Activated CD8-positive, alpha-beta memory T cell treated with anti-CD3 and anti-CD28 coated beads, Interleukin-2, amount 50 U/mL, for 4 hours (primary cell): ENCODE measurements at places on chromosomes 3 and 15.

DNA sequence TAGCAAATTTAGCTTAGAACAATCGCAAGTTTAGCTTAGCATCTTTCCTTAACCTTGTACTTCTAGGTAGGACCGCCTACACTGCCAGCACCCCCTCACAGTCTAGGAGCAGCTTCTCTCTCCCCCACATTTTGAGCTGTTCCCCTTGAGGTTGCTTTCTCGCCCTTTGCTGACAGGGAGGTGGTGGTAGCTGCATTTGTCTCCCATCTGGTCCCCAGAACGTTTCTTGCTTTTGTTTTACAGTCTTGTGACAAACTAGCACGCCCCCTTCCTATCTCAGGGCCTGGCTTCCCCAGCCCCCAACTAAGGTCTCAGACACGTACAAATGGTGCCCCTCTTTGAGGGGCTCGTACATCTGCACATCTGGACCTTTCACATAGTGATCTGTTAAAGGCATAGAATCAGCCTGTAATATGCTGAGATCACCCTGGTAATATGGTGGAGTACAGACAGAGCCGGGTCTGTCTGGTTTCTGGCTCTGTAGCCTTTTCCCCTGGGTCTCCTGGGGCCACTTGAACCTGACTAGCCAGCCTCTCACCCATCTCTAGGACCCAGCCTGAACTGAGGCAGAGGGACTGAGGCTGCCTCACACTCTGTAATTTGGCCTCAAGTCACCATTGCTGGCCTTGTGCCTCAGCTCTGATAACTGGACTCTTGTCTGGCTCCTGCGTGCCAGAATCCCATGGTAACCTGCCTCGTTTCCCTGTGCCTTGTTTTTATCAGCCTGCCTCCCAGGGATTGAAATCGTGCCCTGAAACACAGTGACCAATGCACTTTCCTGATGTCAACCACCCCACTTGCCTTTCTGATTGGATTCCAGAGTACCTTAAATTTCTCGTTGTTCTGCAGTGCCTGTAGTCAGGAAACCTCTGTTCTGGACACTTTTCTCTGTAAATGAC, 27.7 kb downstream of the CRTC3 start:
- DNase-seq = peak; percentile 28

DNA sequence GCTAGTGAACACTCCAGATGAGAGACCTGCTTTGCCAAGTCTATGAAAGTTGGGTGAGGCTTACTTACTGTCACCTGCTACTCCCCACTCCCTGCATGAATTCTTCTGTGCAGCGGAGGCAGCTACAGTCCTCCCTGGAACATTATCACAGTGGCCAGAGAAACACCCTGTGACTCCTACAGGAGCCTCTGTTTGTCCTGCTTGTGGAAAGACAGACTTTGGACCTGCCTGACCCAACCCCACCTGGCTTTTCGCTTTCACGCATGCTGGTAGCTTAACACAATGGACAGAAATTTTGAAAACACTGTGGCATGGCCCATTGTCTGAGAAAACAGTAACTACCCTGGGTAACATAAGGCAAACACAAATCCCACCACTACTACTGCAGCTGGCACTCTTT, 1565.5 kb upstream of the CADM2 start:
- no peak for DNase-seq

DNA sequence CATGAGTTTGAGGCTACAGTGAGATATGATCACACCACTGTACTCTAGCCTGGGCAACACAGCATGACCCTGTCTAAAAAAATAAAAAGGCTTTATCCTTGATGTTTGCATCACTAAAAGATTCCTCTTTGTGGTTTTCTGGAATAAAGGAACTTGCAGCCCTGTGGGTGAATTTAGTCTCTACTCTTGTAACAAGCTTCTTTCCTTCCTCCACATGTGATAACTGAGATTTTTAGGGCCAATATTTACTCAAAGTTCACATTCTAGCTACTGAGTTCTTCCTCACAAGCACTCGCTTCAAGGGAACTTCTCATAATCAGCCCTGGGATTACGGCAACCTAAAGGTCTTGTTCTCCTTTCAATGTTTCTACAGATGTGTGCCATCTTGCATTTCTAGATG, 24.6 kb downstream of the COMMD2 start:
- no peak for DNase-seq

- no peak for DNase-seq
Observed at GRCh38 chr3:15064299-15064834, 748 bp downstream of the MRPS25 start.

- DNase-seq = no peak
Observed at GRCh38 chr3:98755601-98756000, 7.5 kb upstream of the ST3GAL6 start.

DNA sequence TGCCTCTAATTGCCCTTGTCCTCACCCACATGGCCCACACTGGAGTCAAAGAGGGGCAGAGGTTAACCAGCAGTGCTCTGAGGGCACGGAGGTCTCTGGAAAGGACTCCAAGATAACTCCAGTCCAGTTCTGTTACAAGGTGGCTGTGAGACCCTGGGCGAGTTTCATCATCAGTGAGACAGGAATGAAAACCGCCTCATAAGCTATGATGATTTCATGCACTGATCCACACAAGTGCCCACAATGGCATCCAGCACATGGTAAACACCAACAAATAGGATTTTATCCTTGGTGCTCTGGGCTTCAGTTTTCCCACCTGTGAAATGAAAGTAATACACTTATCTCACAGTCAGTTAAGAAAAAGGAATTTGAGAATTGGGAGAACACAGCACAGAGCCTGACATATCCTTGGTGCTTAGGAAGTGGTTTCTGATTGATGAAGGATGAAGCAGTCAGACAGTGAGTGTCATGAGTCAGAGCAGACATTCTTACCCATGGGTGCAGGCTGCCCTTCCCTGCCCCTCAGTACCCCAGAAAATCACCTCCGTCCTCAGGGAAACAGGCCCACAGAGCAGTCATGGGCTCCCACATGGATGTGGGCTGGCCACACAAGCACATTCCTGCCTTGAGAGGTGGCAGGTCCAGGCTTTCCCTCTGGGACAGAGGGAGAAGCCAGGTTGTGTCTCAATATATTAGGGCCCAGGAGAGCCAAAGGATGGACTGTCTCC, 48.4 kb downstream of the DAPK2 start:
- DNase-seq = no peak

DNA sequence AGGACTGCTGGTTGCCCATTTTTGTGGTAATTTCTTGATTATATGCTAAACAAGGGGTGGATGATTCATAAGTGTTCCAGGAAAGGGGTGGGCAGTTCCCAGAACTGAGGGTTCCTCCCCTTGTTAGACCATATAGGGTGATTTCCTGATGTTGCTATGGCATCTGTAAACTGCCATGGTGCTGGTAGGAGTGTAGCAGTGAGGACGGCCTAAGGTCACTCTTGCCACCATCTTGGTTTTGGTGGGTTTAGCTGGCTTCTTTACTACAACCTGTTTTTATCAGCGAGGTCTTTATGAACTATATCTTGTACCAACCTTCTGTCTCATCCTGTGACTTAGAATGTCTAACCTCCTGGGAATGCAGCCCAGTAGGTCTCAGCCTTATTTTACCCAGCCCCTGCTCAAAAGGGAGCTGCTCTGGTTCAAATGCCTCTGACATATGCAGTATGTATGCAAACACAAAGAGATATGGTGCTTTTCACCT, 46.2 kb downstream of the C3orf38 start:
- DNase-seq = no peak

- no peak for DNase-seq
Observed at GRCh38 chr3:88991496-88991895, 115.9 kb upstream of the EPHA3 start.

GRCh38 chr15:95742256-95742655, 588.2 kb upstream of the NR2F2 start:
- DNase-seq = no peak

GRCh38 chr3:113773381-113773780, 26.5 kb downstream of the ATP6V1A start:
- no peak for DNase-seq

DNA sequence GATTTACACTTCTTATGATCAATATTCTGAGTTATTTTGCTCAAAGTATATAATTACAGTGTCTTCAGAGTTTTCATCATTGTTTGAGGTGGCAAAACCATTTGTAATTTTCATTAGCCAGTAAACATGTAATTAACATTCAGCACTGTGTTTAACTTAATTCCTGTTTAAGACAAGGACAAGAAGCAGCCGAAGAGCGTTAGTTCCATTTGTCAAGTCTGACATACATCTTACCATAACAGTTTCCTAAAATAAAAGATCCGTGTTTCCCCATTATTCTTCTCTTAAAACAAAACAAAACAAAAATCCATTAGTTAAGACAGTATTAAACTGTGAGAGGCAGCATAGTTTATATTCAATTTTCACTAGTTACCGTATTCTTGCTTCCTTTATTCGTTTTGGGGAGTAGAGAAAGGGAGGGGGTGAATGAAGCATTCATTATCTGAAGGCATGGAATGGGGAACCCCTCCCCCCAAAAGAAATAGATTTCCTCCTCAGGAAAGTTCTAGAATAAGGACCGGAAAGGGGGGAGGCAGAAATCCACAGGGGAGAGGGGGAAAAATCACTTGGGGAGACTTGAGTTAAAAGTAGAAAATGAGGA, 5.5 kb upstream of the NR2F2 start:
- no peak for DNase-seq

DNA sequence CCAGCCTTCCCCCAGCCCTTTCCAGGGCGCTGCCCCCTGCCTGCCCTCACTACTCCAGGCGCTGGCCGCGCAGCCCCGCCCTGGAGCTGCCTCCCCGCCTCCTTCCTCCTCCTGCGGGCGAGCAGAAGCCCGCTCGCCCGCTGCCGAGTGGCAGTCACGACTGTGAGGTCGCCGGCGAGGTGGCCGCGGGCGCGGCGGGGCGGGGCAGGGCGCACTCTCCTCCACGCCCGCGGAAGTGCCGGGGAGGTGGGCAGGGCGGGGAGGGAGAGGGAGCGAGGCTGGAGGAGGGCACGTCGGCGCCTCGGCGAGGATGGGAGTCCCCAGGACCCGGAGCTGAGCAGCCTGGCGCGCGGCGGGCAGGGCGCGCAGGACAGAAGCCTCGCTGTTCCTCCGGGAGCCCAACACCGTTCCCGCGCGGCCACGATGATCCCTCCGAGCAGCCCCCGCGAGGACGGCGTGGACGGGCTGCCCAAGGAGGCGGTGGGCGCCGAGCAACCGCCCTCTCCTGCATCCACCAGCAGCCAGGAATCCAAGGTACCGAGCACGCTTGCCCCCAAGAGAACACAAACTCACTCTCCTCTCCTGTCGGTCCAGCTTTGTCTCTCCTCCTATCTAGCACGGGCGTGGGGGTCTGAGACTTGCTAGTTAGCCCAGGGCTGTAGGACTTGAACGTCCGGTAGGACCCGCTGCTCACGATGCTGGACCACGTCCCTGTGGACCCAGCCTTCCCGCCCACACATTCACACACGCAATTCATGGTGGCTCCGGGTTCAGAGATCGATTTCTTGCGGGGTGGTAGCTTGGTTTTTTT, at the start of gene STAC:
Gene STAC, plus strand, starts transcription at position 284 of the 811 bp plus-strand sequence. Its CDS starts 140 bp downstream, at position 424.
- DNase-seq = no peak
